ENCODE measurements at places on chromosomes 11 and 22.

GRCh38 chr11:110374921-110375320, 54.8 kb upstream of the FDX1 start:
- DNase-seq: peak; percentile 38

- DNase-seq: no peak
These were observed 21.2 kb downstream of the DAGLA start for GRCh38 chr11:61701242-61701886.

DNA sequence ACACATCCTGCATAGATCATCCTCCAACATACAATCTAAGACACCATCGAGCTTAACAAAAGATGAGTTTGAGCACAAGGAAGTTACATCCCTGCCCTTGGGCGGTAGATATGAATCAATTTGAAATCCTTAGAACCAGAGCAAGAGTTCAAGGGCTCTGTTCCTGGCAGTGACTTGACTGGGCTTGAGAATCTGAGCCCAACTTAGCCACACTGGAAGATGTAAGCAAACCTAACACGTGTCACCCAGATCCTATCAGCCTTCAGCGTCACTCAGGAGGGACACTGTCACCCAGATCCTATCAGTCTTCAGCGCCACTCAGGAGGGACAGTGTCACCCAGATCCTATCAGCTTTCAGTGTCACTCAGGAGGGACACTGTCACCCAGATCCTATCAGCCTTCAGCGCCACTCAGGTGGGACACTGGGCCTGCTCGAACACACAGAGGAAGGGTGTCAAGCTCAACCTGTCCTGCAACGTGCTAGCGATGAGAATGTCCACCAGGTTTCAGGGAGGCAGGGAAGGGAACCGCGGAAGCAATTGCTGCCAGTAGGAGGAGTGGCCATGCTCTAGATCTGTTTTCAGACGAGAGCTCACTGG, 32.8 kb upstream of the CTSD start:
- DNase-seq: no peak

DNA sequence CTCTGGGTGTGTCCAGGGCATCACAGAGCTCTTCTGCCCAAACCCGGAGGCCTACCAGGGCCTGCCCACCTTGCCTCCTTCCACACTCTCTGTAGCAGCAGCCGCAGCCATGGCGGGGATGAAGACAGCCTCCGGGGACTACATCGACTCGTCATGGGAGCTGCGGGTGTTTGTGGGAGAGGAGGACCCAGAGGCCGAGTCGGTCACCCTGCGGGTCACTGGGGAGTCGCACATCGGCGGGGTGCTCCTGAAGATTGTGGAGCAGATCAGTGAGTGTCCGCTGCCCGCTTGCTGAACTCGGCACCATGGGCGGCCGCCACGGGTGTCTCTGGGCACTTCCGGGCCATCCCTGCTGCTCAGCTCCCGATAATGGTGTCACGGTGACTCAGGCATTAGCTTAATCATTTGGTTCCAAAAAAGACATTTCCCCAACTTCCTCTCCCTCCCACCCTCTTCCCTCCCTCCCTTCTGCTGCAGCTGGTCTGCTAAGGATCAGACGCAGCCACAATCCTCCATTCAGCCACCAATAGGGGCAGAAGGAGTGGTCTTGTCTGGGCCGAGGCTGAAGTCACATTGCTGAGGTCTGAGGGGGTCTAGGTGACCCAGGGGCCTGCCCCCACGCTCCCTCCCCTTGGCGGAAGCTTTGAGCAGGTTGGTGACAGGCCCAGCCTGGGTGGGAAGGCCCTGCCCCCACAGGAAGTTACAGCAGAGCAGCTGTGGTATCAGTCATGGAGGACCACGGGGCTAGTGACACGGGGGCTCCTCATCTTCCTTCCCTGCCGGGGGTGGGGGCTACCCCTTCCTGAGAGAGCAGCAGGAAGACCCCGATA, 950 bp downstream of the FERMT3 start:
- no peak for DNase-seq

- no peak for DNase-seq
These were observed 601.1 kb downstream of the JRKL start for GRCh38 chr11:96990914-96991313.

GRCh38 chr11:777288-778255, at the start of gene GATD1:
Gene GATD1, minus strand, starts transcription at chr11:777487. Its CDS starts 25 bp downstream, at chr11:777462.
- DNase-seq: peak; percentile 97

- DNase-seq: no peak
These were observed 20.9 kb downstream of the SOX6 start for GRCh38 chr11:16335236-16335962.

GRCh38 chr11:111759376-111759775, 6.8 kb downstream of the PPP2R1B start:
- DNase-seq: no peak

DNA sequence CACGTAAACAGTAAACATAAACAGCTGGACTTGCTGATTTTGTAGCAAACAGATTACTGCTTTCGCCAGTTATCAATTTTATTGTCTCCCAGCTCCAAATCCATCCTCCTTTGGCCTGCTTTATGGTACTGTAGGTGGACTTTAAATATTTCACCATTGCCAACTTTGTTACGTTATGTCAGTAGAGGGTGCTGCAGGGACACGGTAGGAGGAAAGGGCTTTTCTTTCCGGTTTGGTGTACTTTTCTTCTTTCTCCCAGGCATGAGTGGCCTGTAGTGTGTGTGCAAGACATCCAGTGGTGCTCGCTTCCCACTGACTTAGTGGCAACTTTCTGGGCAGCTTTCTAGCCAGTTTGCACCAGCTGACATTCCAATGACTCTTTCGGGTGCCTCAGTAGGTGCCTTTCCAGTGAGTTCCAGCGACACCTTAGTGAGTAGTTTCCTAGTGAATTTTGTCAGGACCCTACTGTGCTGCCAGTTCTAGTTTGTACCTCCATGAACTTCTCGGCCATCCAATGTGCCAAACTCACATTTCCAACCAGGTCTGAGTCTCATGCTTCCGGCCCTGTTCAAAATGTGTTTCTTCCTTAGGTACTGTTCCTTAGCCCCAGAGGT, 267.6 kb upstream of the TENM4 start:
- peak; percentile 52 for DNase-seq

- DNase-seq: no peak
These were observed 3.6 kb downstream of the GAL start for GRCh38 chr11:68687986-68688385.

DNA sequence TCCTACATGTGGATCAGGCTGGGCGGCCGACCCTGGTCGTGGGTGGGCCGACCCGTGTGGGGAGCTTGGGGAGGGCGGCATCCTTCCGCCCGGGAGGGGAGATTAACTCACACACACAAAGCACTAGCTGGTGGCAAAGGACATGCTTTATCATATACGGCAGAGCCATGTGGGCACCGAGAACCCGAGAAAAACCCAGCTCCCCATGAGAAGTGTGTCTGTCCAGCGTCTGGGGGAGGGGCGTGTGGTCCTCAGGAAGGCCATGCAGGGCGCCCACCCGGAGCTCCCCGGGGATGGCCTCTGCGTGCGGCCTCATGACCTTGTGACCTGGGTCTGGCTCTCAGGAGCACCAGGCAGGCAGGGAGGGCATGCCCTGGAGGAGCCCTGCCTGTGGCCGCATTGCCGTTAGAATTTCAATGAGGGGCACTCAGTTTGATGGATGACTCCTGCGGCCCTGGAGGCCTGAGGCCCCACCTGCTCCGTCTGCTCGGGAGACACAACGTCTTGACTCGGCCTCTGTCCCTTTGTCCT, 39.4 kb upstream of the TOLLIP start:
- peak; percentile 60 for DNase-seq

DNA sequence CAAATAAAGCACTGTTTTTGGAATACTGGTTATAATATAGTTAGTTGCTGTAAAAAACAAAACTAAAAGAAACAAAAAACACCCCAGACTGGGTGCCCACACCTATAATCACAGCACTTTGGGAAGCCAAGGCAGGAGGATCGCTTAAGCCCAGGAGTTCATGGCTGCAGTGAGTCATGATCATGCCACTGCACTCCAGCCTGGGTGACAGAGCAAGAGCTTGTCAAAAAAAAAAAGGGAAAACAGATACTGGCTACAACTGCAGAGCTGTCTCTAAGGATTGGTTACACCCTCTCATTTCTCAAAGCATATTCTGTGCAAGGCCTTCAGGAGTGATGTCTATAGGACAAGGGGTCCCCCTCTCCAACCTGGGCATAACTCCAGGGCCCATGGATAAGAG, 14.6 kb upstream of the STK33 start:
- DNase-seq: no peak

DNA sequence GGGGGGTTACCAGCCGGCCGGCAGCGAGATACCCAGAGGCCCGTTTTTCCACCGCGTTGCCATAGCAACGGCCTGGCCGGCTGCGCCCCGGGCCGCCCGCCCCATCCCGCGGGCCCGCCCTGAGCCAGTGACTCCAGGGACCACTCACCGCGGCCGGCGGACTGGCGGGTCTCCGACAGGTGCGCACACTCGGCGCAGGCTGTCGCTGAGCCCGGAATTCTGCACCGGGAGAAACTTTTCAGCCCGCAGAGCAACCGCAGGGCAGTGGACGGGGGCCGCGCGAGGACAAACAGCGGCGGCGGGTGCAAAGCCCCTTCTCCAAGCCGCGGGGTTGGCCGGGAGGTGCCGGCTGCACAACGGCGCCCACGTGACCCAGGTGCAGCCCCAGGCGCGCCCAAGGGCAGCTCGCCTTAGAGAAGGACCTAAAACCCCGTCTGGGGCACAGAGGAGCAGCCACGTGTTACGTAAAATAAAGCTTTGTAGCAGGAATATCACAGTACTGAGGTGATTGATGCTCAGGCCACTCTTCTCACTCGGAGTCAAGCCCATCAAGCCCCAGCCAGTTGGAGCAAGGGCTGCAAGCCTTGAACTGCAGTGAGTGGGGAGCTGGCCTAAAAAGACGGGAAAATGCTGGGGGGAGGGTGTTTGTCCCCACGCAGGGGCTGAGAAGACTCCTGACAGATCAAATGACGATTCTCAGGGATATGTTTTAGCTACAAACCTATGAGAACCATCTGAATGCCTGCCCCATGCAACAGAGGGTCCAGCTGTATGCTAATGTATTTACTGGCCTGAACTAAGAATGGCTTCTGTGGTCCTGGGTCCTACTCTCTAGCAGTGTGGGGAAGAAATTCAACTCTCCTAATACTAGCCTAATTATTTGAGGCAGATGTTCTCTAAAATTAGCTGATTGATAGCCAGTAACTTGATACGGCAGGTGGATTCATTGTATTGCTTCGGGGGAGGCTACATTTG, at the start of gene STK33:
Gene STK33, minus strand, starts transcription at position 294 of the 975 bp plus-strand sequence. CDS start 119,323 bp downstream, outside the sequence.
- peak; percentile 88 for DNase-seq

- no peak for DNase-seq
These were observed 96.4 kb upstream of the B3GAT1 start for GRCh38 chr11:134508219-134508990.

DNA sequence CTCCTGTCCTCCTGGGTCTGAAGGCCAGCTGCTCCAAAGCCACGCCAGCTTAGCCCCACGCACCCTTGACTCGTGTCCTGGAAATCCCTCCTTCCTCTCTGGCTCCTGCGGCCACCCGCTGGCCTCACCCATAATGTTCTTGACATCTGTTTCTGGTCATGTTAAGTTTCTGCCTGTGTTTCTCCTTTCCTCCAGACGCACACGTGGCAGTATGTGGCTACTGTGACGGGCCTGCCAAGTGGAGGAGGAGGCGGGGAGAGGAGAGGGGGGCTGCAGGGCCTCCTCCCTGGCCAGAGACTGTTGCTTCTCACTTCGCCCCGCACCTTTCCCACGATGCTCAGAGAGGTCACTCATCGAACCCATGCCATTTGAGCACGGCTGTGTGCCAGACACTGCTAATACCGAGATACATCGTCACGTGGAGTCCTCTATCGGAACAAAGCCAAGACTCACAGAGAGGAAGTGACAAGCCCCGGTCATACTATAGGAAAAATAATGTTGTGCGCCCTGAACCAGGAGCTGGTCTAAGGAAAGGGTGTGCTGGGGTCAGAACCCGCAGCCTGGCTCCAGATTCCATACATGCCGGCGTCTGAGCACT, 11.5 kb downstream of the C1QTNF6 start:
- peak; percentile 83 for DNase-seq

DNA sequence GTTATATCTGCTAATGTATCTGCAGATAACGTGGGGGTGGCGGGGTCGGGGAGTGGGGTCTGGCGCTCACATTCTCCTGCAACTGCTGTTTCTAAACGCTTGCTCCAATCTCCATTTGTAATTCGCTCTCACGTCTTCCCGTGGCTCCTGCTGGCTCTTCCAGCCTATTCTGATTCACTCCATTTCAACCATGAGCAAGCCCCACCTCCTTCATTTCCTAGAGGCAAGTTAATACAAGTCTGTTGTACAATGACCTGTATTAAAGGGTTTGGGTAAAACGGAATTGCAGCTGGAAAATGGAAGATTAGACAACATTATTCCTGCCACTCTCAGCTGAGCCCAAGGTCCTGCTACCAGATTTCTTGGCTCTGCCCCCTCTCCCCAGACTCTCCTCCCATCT, 132.3 kb downstream of the CSNK2A3 start:
- DNase-seq: no peak

- DNase-seq: no peak
These were observed 41.9 kb upstream of the WNT11 start for GRCh38 chr11:76248210-76248609.

GRCh38 chr11:1298695-1299492, 10.5 kb downstream of the TOLLIP start:
- peak; percentile 38 for DNase-seq

Measured in eye (tissue), 1 donor.